ENCODE measurements at places on chromosomes 5 and 9.

GRCh38 chr5:142600611-142601358, 85.1 kb downstream of the FGF1 start:
- DNase-seq = no peak

GRCh38 chr5:59956130-59956783, 62.7 kb upstream of the PDE4D start:
- DNase-seq = no peak

DNA sequence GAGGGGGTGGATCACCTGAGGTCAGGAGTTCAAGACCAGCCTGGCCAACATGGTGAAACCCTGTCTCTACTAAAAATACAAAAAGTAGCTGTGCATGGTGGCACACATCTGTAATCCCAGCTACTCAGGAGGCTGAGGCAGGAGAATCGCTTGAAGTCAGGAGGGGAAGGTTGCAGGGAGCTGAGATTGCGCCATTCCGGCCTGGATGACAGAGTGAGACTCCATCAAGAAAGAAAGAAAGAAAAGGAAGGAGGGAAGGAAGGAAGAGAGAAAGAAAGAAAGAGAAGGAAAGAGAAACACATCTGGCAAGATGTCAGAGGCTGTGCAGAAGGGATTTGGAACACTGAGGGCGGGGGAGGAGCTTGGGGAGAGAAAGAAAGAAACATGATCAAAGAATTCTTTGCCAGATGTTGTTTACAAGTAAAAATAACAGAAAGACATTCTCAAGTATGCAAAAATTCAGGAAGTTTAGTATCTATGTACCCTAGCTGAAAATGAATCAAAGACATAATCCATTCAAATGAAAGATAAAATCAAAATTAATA, 93.7 kb downstream of the AK8 start:
- DNase-seq = no peak

DNA sequence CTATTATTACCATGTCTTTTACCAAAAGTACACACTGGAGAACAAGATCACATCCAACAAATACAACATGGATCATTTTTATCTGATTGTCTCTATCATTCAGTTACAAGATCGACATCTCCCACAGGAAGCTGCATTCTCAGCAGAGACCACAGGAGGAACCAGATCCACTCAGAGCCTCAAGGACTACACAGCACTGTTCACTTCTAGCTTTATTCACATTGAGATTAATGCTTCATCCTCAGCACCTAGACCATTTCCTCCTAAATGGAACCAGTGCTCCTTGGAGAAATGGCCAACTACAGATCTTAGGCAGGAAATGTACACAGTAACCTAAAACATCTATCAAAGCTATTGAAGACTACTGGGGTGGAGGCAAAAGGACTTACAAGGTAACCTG, 13.3 kb upstream of the C5orf15 start:
- DNase-seq = no peak

DNA sequence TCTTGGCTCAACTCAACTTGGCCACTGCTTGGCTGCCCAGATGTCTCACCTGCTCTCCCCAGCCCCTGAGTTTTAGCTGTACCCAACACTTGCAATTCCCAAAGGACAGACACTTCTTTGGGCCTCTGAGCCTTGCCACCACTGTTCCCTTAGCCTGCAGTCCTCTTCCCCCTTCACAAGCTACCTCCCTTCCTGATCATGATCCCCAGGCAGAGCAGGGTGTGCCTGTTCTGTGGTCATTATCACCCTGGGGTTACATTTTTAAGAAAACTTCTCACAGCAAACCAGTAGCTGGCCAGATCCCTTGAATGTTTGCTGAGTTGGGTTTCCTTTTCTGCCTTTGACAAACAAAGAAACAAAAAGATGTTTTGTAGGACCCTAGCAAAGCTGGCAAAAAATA, 87.5 kb upstream of the PRRC1 start:
- DNase-seq = no peak

DNA sequence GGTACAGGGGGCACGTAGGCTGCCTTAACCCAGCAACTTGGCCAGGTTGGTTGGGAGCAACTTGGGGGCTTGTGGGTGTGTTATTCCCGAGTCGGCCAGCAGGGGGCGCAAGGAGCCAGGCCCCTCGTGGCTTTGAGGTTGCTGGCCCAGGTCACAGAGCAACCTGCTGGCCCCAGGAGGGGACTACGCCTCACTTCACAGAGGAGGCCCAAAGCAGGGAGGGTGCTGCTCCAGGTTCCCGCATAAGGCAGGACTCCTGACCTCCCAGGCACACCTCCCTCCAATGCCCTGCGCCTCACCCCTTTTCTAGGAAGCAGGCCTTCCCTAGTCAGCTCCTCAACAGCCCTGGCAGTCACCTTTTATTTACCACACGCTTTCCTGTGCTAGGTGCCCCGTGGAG, 18.1 kb downstream of the KYAT1 start:
- peak; percentile 77 for DNase-seq

GRCh38 chr5:147520450-147520849, 10.6 kb upstream of the DPYSL3 start:
- DNase-seq = no peak

DNA sequence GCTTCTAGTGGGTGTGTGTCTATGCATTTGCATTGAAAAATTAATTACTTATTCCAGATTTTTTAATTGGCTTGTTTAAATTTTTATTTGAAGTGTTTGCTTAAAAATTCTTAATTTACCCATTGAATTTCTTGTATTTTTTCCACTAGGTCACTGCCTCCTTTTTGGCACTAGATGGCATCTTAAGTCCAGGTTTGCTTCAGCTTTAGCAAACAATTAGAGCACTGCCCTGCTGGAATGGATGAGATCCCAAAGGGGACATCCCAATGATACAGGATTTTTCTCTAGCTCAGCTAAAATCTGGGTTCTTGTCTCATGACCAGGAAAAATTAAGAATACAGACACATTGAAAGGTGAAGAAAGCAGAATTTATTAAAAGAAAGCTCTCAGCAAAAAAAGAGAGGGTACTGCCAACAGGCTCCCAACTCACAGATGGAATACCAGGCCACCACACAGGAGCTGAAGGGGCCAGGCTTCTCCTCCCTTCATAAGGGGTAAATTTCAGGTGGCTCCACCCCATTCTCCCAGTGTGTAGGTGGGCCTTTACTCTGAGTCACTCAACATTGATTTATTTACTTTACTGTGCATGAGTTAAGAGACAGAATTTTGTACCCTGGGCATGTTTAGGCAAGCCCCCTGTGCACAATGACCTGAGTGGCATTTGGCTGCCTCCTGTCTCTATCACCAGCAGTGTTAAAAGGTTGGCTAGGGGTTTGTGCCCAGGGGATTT, 532.4 kb downstream of the ANXA1 start:
- no peak for DNase-seq

DNA sequence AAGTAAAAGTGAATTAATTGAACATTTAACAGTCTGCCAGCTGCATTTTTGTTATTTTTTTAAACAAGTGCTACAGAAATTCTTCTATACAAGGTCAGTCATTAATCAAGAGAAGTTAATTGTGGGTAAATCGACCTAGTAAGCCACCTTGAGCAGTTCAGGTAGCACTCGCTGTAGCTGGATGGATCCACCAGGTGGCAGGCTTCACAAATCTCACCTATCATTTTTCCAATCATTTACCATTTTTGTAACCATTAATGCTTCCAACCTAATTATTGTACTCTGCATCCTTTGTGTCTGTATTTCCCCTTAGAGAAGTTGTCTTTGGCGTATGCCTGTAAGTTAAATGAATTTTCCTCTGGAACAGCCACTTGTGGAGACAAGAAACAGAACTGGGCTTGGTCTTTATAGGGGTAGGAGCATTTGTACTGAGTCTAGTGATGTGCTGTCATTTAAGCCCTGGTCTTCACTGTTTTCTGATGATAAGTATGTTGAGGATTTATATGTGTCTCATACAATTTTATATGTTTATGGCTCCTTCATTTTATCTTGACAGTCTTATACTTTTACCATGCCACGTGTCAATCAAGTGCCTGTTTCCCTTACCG, 39.5 kb downstream of the CD180 start:
- DNase-seq = no peak

- DNase-seq = no peak
Observed at GRCh38 chr5:3518576-3518975, 77.1 kb upstream of the IRX1 start.

- DNase-seq = no peak
Observed at GRCh38 chr9:135087899-135088347, 455 bp downstream of the OLFM1 start.

DNA sequence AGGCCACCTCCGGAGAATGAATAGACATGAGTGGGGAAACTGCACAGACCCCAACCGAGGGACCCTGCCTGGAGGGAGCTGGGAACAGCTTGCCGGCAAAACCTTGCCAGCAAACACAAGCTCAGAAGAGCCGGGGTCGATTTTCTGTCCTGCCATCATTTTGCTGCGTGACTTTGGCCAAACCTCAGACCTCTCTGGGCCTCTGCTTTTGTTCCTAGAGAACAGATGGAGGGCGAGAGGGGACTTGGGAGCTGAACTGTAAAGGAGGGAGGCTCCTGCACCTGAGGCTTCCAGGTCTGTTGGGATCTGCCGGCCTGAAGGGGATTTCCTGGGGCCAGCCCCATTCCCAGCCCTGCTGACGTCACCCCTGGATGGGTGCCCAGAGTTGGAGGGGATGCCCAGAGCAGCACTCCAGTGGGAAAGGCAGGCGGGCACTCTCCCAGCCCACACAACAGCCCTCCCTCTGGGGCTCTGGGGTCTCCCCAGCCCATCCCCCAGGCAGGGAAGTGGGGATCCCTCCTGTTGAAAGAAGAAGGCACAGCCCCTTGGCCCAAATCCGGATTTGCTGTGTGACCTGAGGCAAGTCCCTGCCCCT, 40.4 kb upstream of the SYNPO start:
- peak; percentile 67 for DNase-seq

DNA sequence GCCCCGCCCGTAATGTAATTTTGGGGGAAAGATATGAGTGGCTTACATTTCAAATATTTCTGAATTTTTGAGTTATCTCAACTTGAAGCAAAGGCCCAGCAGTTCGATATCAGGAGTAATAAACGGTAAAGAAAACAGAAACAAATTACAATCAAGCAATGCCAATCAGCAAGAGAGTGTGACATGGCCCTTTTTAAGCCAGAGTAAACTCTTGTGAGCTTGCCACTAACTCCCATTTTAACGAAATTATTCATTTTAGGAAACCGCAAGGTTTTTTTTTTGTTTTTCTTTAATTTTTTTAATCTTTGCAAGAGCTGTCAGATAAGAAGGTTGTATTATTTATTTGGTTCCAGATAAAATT, 17.6 kb upstream of the CDK7 start:
- DNase-seq = no peak

DNA sequence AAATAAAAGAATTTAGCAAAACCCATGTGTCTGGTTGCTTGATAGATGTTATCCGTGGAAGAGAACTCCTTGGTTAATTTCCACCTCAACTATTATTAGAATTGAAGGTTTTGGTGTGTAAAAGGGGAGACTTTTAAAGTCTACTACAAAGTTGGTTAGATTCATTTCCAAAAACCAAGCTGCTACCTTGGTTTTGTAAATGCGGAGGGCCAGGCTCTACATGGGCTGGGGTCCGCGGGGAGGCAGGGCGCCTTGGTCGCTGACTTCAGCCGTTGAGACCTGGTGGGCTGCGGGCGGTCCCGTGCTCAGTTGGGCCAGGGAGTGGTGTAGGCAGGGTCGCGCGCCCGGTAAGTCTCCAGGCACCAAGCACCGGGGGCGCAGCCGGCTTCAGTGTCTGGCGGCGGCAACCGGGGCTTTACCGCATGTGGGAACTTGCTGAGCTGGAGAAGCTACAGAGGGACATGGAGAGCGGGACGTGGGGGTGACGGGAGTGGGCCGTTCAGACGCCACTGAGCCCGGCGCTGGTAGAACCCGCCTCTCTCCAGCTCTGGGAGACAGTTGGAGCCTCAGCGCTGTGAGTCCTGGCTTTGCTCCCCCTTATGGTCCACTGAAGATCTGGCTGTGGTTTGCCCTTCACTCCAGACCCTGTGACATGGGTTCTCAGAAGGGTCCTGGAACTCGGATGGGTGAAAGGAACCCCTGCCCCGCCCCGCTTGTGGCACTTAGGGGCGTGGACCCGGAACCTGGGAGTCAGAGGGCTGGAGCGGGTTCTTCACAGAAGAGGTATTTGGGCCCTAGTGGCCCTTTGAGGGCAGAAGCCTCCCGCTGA, 11.8 kb downstream of the NR2F1 start:
- no peak for DNase-seq

DNA sequence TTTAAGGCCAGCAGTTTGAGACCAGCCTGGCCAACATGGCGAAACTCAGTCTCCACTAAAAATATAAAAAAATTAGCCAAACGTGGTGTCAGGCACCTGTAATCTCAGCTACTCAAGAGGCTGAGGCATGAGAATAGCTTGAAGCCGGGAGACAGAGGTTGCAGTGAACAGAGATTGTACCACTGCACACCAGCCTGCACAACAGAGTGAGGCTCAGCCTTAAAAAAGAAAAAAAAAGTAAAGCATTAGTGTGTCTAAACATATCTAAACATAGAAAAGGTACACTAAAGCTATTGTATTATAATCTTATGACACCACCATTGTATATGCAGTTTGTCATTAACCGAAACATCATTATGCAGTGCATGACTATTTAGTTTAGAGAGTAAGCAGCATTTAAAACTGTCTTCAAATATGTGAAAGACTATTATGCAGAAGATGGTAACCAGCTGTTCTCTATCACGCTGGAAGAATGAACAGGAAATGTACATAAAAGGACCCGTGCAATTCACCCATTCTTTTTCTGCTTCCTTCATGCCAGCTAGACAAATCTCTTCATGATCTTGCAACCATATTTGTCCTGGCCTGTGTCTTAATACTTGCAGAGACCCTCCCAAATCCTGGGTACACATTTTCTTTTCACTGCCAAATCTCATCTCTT, 58.6 kb downstream of the ITGA1 start:
- DNase-seq = no peak

GRCh38 chr5:6730807-6731206, 17.6 kb downstream of the TENT4A start:
- no peak for DNase-seq

DNA sequence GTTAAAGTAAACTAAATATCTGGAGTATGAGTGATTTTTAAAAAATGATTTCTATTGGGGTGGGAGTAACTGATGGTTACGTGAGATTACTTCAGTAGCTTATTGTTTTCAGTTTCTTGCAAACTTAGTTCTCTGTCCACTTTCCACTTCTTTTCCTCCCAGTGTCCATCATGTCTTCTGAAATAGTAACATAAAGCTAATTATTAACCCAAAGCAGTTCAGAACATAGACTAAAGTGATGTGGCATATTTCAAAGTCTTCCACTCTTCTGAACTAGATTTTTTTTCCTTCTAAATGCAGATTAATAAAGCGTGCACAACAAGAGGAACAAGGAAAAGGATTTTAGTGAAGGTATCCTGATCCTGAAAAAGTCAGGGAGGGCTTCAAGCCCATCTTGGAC, 114.1 kb downstream of the MAN2A1 start:
- DNase-seq = no peak

DNA sequence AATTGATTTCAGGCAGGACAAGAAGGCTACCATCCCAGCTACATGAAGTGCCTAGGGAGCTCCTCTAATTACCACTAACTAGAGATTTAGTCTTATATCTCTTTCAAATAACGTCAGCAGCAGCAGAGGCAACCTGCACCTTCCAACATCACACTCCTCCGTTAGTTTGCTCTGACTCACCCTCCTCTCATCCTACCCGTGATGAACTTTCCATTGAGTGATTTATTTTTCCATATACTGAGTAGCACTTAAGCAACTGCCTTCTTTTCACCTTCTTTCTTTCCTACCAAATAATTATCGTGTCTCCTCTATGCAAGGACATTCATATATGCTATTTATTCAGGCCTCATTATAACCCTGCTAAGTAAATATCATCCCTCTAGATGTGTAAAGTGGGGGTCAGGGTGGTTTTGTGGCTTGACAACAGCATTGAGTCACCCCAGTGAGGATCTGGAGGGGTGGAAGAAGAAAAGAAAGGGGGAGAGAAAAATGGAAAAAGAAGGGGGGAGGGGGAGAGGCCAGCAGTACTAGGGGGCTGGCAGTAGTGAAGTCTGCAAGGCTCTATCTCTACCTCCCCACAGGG, 64.6 kb upstream of the CAST start:
- no peak for DNase-seq

Data from breast epithelium (tissue), 4 donors.